ENCODE measurements at places on chromosomes 7 and 10.

DNA sequence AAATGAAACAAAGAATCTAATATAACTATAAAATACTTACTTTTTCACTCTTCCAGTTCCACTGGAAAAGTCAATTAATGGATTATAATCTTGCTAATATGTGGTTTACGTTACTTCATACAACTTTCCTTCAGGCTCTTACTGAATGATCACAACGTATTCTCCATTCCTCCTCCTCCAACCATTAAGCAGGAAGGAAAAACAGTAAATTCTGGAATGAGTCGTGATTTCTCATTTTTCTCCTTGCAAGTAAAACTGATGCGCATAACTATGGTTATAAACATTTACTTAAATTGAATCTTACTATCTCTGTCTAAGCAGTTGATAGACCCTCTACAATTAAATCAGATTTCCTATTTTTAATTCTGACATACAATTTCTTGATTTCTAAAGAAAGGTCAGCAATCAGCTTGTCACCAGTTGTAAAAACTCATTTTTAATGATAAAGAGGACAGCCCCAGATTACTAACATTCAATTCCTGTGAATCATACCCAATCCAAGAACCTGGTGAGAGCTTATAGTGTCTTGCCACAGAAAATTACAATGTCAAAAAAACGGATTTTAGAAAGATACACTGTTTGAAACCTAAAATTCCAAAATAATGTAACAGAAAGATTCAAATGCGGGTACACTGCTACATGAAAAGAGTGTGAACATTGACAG is 64.3 kb downstream of the EZH2 start:
- DNase-seq: no peak

DNA sequence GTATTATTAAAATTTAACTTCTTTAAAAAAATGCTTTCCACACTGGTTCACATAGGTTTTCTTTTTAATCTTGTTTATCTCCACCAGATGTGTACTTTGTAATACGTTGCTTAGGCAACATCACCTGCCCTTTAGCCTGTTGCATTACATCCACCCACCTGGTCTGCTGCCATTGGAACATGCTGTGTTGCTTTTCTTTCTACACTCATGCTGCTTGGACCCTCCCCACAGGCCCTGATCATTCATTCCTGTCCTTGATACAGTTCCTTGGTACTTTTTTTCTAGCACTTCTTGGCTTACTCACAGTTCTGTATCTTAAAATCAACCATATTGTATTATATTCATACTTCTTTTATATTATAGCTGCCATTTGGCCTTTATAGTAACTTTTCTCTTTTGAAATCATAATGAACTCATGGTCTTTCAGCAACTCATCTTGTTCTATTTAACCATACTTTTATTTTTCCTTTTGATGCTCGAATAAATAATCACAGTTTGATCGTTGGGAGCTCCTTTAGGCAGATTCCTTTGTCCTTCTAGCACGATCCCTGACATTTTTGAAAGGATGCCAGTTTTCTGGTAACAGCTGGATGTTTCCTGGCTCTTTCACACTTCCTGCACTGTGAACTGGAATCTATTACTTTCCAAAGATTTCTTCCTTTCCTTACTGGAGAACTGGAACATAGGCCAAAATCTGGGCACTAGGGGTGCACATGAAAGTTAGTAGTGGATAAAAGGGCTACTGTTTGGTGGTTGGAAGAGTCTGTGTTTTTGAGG is 125.1 kb downstream of the CDK14 start:
- no peak for DNase-seq

- no peak for DNase-seq
Measured at GRCh38 chr7:27434756-27435400, 192.3 kb downstream of the EVX1 start.

DNA sequence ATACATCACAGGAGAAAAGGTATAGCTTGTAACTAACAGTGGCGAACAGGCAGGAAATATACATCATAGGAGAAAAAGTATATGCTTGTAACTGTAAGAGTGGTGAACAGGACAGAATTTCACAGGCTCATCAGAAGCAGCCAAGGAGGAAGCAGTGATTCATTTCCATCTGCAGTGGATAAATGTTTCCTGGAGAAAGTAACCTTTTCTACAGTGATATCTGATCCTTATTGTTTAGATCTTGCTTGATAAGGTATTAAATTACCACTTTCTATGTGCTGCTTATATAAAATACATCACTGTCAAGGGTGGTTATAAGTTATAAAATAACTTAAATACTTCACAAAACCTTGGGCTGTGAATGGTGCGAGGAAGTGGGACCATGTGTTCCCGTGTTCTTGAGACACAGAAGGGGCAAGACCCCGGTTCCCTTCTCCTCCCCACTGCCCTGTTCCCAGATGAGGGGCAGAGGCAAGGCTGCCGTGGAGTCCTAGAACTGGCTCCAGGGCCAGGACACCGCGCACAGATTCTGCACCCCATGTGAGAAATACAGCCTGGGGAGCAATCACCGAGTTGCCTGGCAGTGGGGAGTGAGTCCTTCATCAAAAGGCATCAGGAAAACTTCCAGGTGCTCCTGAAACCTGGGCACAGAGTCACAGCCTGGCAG is 135.2 kb downstream of the DIP2C start:
- DNase-seq: no peak

DNA sequence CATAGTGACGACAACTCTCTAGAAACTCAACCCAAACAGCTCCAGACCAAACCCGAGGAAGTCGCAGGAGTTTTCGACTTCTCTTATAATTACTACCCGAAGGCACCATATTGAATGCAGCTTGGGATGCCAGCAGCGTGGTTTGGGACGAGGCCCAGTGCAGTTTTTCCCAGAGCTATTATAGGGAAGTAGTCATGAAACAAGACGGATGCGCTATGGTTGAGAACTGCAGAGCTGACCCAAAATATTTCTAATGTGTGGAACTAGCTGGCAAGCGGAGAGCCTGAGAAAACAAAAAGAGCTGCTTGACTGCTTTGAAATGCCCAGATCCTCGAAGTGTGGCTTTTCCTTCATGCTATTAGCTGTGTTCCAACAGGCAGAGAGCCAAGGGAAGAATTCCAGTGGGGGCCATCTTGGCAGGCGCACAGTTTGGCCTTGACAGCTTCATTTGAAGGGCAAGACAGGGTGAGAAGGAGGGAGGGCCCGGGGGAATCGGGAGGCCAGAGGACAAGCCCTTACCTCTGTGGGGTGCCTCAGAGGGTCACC is 122.7 kb downstream of the CUL2 start:
- no peak for DNase-seq

- DNase-seq: no peak
Measured at GRCh38 chr7:37701769-37702168, 18.2 kb downstream of the GPR141 start.

GRCh38 chr7:103918631-103919271 is 70.7 kb downstream of the RELN start:
- no peak for DNase-seq

- no peak for DNase-seq
Measured at GRCh38 chr7:130929896-130930659, 196.1 kb upstream of the KLF14 start.

DNA sequence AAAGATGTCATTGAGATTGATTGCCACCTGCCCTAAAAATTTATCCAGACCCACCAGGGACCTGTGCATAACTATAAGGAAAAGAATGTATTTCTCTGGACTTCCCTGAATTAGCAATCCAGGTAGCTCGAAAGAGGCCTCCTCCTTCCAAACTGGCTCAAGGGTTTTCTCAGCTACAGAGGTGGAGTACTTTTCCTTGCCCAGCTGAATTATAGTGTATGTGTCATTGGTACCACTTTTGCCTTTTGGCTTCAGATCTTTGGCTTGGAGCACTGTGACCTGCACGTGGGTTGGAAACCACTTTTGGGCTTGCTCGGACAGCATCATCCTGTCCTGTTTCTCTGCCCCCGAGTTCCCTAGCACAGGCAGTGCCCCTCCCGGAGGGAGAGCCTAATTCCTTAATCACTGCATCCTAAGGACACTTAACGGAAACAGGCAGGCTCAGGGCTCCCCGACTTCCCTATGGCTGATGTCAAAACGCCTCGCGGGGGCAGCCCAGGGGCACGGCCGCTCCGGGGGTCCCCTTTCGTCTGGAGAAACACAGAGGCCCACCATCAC is 825 bp downstream of the RAB11FIP2 start:
- peak; percentile 60 for DNase-seq

GRCh38 chr7:55065079-55065478 is 46.3 kb downstream of the EGFR start:
- no peak for DNase-seq

DNA sequence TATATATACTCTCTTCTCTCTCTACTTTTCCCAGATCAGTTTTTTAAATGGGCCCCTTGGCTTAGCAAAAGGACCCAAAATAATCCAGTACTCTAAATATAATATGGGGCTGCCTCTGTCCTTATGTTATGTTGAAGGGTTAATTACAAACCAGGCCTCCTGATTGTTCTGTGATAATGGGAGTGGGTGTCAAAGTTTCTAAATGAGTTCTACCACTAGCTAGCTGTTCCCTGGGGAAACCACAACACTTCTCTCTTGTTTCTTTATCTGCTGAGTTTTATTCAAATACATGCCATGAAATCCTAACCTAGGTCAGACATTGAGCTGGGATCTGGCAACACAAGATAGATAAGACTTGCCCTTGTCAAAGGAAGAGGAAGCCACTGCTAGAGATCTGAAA is 3.8 kb downstream of the HTR5A start:
- DNase-seq: no peak

- no peak for DNase-seq
Measured at GRCh38 chr10:369684-370448, 234.6 kb downstream of the ZMYND11 start.

DNA sequence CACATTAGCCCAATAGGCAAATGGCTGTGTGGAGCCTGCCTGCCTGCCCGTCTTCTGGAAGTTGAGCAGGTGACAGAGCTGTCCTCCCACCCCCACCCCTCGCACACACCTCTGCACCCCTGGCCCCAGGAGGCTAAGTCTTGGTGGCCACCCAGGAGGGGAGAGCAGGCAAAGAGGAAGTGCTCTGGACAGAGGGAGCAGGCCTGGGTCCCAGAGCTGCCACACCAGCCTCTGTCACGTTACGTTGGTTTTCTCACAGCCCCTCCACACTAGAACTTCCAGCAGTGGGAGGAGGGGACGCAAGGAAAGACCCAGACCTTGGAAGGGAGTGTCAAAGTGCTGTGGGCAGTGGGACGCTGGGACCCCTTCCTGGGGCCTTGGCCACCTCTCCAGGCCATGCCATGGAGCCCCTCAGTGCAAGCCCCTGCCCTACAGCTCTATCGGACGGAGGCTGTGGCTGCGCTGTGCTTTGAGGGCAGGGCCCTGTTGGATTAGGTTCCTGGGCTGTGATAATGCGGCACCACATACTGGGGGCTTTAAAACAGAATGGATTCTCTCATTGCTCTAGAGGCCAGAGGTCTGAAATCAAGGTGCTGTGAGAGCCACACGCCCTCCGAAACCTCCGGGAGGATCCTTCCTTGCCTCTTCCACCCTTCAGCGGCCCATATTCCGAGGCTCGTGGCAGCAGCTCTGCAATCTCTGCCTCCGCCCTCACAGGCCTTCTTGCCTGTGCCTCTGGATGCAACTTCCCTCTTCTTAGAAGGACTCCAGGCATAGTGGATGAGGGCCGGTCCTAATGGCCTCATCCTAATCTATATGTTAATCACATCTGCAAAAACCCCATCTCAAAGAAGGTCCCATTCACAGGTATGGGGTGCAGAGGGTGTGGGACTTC is 9.9 kb downstream of the PRKAG2 start:
- no peak for DNase-seq

GRCh38 chr10:24427678-24428409 is 218.9 kb downstream of the KIAA1217 start:
- no peak for DNase-seq
